Activated naive CD4-positive, alpha-beta T cell treated with anti-CD3 and anti-CD28 coated beads, Interleukin-2, amount 50 U/mL, for 16 hours (primary cell): ENCODE measurements at places on chromosomes 1 and 21.

- no peak for DNase-seq
Observed at GRCh38 chr1:45863218-45863617, 59.8 kb downstream of the MAST2 start.

DNA sequence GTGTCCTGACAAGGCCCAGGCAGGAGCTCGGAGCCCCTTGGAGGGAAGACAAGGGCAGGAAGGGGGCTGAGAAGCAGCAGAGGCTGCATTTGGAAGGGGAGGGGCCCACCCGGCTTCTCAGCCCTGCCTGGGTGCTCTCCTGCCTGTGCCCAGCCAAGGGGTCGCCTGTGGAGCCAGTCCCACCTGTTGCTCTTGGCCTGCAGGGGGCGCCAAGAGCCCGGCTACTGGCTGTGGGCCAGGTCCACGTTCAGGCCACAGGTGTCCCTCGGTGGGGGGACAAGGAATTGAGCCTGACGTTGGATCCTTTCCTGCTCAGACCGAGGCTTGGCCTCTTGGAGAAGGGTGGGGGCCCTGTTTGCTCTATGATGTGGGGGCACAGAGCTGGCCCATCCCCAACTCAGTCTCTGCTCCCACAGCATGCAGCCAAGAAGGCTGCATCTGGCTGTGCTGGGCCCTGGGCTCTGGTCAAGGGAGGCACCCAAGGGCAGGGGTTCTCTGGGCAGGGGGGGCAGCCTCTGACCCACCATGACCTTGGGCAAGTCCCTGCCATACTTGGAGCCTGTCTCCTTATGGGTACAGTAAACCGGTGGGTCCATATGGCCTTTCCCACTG is 10.9 kb downstream of the WNT4 start:
- DNase-seq = peak; percentile 60

DNA sequence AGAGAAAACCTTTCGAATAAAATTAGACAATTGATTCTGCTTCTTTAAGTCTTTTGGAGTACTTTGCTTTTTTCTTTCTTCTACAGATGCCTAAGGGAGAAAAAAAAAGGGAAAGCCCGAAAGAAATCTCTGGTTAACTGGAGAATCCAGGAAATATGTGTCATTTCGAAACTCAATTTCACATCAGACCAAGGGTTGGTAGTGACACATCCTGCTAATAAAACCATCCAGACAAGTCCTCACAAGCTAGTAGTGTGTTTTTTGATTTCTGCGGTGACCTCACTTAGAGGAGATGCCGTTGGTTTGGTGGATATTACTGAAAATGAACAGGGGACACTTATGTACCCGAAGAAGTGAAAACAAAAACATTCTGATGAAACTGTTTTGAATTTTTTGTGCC is 726.5 kb upstream of the ADAMTS5 start:
- no peak for DNase-seq

DNA sequence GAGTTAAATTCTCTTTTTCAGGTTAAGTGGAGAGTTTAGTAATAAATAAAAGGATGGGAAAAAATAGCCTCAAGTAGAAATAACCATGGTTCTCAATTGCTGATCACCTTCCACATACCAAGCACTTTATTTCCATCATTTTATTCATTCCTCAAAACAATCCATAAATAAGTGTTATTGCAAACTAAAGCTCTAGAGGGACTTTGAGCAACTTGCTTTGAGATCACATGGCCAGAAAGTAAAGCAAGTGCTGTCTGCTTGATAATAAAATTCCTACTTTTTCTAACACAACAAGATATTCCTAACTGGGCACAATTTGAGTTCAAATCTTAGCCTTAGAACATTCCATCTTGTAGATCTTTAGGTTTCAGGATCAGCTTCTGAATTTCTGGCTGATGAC is 97.1 kb upstream of the C1orf87 start:
- DNase-seq = no peak

DNA sequence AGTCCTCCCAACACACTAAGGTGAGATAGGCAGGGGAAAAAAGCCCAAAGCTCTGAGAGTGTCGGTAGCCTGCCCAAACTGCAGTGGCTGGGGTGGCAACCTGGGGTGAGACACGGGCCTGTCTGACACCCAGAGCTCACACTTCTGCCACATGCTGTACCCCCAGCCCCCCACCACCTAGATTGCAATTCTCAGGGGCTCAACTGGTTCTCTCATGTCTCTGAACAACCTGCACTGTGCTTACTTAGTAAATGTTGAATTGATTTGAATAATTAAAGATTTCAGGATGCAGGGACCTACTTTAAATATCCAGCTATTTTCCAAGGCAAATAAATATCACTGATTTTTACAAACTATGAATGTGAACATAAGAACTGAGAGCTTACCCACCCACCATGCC is 115.5 kb downstream of the EDEM3 start:
- no peak for DNase-seq

GRCh38 chr1:24351247-24351646 is 32.1 kb downstream of the GRHL3 start:
- DNase-seq = no peak
